ENCODE measurements at places on chromosomes 6 and 20. TPM values are rescaled to one million over a fixed set of nuclear protein-coding genes. Genes with fewer than 3 reads are reported as not detected.

The PTCHD4 gene
- 5.8 TPM for total RNA-seq

The DEFB132 gene
- not detected for total RNA-seq

The SGK2 gene
- 0.26 TPM for total RNA-seq

The C4B gene
- total RNA-seq, result 43.9 TPM

GRCh38 chr6:34617231-34617630, 61.1 kb upstream of the SPDEF start:
- no peak for DNase-seq

- DNase-seq, result no peak
These were observed 36.7 kb downstream of the F13A1 start for GRCh38 chr6:6283746-6284145.

- no peak for DNase-seq
These were observed 23.5 kb downstream of the RUNX2 start for GRCh38 chr6:45351667-45352066.

DNA sequence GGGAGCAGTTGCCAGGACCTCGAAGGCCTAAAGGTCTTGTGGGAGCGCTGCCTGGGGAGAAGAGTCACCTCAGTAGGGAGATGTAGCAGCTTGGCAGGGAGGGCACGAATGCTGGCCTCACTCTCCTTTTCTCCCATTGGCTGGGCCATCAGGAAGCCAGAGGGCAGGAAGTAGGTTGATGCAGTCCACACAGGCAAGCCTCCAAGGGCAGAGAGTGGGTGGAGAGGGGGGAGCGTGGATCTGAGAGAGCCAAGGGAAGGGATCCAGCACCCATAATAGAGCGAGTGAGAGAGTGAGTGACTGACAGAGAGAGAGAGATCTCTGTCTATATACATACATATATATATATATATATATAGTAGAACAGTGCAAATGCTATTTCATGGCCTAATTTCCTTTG, 215.3 kb upstream of the LRFN2 start:
- no peak for DNase-seq

GRCh38 chr20:5797843-5798462, 47.8 kb downstream of the SHLD1 start:
- no peak for DNase-seq

- DNase-seq, result no peak
These were observed 79.1 kb downstream of the FILIP1 start for GRCh38 chr6:75414445-75415021.

- DNase-seq, result peak; percentile 58
These were observed 6.4 kb downstream of the RMND1 start for GRCh38 chr6:151445482-151445881.

DNA sequence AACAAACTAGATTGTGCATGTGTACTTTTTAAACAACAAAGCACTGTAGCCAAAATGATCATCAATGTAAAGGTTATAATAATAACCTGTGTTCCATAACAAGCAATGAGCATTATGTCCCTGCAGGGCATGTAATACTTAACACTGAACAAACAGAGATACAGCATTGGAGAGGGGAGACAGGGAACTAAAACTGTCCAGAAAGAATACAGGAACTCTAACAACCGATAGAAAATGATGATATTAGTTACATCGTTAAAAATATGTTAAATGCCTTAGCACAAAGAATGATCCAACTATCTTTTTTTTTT, 80.5 kb downstream of the COL9A1 start:
- no peak for DNase-seq
